Spleen (tissue), 13 donors: ENCODE measurements at places on chromosomes 16 and 17. TPM values are rescaled to one million over a fixed set of nuclear protein-coding genes. Genes with fewer than 3 reads are reported as not detected.

GRCh38 chr17:77722366-77722765, 236.1 kb upstream of the TNRC6C start:
- no peaks in the 10 kb centered on the region for H3K4me1 ChIP-seq
- peaks cover 35% of the 10 kb centered on the region for H3K27me3 ChIP-seq
- no peak overlapping the region for H3K27ac ChIP-seq
- no peaks in the 10 kb centered on the region for H3K36me3 ChIP-seq
- H3K4me3 ChIP-seq = no peak overlapping the region

Gene PKMYT1
- polyA plus RNA-seq = 6.8 TPM

Gene PPP1R27
- not detected for polyA plus RNA-seq

DNA sequence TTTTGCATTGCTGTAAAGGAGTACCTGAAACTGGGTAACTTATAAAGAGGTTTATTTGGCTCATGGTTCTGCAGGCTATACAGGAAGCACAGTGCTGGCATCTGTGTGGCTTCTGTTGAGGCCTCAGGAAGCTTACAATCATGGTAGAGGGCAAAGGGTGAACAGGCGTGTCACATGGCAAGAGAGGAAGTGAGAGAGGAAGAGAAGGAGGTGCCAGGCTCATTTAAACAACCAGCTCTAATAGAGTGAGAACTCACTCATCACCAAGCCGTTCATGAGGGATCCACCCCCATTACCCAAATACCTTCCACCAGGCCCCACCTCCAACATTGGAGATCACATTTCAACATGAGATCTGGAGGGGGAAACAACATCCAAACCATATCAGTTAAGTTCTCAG, 16.4 kb upstream of the CLEC19A start:
- no peak for DNase-seq
- H3K4me1 ChIP-seq = no peaks in the 10 kb centered on the region
- H3K27ac ChIP-seq = no peak overlapping the region
- H3K36me3 ChIP-seq = no peaks in the 10 kb centered on the region
